ENCODE measurements at places on chromosomes 4 and X.
A peak's percentile ranks its signal among the peaks of the same experiment; 100 is the strongest.

DNA sequence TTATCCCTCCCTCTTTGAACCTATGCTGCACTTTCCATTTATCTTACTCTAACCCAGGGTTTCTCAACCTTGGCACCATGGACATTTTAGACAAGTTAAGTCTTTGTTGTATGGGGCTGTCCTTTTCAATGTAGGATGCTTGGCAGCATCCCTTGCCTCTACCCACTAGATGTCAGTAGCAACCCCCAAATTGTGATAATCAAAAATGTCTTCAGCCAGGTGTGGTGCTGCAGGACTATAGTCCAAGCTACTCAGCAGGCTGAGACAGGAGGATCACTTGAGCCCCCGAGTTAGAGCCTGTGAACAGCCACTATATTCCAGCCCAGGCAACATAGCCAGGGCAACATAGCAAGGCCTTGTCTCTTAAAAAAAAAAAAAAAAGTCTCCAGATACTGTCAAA, 7.0 kb downstream of the LRCH2 start:
- DNase-seq: no peak

- no peak for DNase-seq
Measured at GRCh38 chr4:138262469-138262868, 20.3 kb upstream of the SLC7A11 start.

DNA sequence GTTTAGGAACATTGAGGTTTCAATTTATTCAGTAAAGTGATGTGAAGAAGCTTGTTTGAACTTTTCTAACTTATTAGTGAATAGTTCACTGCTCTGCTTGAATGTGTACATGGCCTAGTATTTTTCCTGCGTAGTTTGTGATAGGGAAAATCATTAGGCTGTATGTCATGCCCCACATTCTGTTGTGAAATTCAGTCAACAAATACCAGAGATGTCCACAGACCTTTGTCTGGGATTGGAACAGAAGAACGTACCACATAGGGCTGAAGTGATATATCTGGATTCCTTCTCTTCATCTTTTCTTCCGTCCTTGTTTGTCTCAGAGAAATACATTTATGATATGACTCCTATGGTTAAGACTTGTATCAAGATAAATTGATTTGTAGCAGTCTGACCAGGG, 88.8 kb upstream of the PLS3 start:
- no peak for DNase-seq

DNA sequence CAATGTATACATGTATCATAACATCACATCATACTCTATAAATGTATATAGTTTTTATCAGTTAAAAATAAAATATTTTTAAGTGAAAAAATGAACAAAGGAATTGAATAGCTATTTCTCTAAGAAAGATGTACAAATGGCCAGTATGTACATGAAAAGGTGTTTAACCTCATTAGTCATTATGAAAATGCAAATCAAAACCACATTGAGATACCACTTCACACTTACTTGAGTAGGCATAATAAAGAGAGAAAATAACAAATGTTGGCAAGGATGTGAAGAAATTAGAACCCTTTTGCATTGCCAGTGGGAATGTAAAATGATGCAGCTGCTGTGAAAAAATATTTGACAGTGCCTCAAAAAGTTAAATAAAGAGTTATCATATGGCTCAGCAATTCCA, 95.5 kb downstream of the IRS4 start:
- DNase-seq: no peak

- DNase-seq: no peak
Measured at GRCh38 chr4:7291372-7292114, 99.2 kb downstream of the SORCS2 start.

GRCh38 chrX:46376246-46376885, 168.9 kb downstream of the ZNF674 start:
- DNase-seq: peak; percentile 2

GRCh38 chr4:40662962-40663604, 33.4 kb upstream of the RBM47 start:
- DNase-seq: peak; percentile 13

- DNase-seq: no peak
Measured at GRCh38 chr4:11817088-11817487, 388.4 kb upstream of the HS3ST1 start.

- no peak for DNase-seq
Measured at GRCh38 chr4:23390246-23390645, 499.6 kb downstream of the PPARGC1A start.

- DNase-seq: no peak
Measured at GRCh38 chr4:100198061-100198460, 7.8 kb upstream of the DDIT4L start.

GRCh38 chr4:145868637-145869409, 69.8 kb downstream of the ZNF827 start:
- no peak for DNase-seq

DNA sequence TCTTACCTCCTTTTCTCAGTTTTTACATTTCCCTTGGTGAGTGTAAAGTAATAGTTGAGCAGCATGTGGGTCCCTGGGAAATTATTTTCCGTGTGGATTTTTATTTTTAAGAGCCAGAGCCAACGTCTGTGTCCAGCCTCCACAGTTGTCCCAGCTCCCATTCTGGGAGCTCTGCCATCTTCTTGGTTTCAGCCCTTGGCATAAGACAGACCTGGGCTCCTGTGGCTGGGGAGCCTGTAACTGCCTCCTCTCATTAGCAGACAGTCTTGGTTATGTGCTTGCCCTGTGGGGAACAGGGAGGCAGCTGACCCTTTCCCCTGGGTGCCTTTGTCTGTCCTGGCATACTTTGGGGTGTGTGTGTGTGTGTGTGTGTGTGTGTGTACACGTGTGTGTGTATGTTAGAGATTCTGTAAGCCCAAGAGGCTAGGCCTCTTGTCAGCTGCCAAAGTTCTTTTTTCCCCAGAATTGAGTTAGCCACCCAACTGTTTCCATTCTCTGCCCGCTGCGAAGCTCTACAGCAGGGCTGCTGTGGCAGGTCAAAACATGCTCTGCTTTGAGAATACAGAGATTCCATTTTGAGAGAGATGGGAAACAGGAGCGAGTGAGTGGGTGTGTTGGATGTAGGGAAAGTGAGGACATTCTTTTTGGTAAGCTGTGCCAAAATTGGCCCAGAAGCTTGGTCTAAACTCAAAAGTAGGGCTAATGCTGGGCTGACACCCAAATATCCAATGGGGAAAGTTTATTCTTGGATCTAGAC, 140.7 kb downstream of the TMEM164 start:
- no peak for DNase-seq

DNA sequence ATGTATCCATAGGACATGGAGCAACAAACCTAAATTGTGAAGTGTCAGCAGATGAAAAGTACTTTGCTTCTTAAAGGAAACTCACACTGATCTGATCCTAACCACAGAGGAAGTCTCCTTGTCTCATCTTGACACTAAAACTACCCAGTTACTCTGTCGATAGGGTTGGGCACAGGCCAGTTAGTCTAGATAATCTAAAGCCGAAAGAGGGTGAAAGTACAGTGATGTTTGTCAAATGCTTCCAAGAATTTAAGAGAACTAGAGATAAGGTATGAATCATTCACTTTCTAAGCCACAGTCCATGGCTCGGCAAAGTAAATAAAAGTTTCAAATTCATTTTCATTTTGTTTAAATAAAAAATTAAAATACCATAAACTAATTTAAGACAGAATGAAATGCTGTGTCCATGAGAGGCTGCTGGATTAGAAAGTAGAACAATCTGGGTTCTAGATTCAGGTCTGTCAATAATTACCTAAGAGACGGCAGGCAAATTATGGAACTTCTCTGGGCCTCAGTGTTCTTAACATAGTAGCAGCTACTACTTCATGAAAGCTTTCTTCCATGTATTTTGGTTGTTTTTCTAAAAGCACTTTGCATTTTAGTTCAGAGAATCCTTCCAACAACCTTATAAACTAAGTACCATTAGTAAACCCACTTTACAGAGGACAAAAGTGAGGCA, 176.7 kb downstream of the LDB2 start:
- no peak for DNase-seq

- peak; percentile 45 for DNase-seq
Measured at GRCh38 chr4:154743683-154744340, at the start of gene LRAT. LRAT (plus strand) TSS chr4:154744000; CDS start chr4:154744327, 327 bp downstream.

- no peak for DNase-seq
Measured at GRCh38 chr4:78796526-78796925, 20.4 kb downstream of the BMP2K start.

GRCh38 chrX:20347481-20347880, 80.8 kb upstream of the RPS6KA3 start:
- no peak for DNase-seq

DNA sequence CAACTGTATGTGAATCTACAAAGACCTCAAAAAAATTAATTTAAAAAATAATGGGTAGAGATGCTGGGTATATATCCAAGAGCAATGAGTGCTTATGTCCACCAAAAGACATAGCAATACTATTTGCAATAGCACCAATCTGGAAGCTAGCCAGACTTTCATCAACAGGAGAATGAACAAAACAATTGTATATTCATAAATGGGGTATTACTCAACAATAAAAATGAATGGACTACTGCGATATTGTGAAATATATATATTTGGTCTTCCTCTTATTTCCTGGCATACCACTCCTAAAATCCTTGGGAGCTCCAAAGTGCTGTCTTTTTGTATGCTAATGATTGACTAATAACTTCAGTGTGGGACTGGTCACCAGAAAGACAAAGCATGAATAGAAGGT, 77.5 kb downstream of the MSN start:
- DNase-seq: no peak

DNA sequence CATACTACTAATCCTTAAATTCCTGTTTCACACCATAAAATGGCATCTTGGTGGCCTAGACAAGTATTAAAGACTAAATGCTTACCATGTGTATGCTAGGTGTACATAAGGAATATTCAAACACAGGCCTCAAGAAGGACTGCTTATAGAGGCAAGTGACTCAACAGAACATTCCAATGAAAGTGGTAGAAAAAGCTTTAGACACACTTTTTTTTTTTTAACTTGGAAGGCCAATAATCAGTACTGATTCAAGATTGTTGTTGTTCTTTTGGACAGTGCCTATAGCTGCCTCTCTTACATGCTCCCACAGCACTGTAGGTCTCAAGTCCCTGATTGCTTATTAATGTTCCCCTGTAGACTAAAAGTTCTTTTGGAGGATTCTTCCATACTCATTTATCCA, 77.6 kb downstream of the FBXL5 start:
- DNase-seq: no peak

DNA sequence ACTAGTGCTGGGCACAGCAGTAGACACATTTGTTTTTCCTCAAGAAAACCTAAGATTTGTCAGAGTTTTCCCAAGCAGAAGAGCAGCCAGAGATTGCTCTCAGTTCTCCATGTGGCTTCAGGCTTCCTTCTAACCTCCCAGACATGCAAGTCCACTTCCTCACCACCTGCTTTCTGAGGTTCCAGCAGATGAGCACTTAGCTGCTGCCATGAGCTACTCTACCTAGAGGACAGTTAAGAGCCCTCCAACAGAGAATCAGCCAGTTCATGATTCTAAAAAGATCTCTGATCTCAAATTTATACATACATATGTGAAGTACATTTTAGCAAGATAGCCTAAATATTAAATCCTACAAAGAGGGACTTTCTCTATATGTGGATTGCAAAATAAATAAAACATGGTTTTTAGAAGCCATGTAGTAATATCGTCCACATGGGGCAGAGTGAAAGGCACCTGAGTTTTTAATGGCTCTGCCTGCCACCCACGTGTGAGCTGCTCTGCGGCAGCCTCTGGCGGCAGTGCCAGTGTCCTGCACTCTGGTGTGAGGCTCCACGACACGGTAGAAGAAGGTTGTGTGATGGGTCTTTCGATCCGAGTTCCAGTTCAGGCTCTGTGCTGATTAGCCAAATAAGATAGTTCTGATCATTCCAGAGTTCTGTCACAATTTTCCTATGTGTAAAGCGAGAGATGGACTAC, 10.3 kb downstream of the CYP4V2 start:
- DNase-seq: peak; percentile 65

DNA sequence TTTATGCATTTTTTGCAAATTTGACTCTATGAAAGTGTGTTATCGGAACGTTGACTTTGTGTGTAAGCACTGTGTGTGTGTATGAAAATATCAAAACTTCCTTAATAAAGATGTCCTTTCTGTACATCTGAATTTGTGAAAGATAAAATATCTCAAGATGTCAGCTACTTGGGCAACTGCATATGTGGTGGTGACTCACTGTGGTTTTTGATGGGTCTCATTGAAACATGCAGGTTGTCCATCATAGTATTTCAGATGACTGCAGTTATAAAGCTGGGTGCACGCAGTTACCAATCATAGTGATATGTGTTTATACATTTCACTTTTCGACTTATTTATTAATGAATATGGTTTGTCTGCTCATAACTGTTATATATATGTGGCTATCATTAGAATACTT, 19.7 kb upstream of the BBS12 start:
- DNase-seq: no peak

GRCh38 chrX:132426695-132427281, 62.0 kb downstream of the MBNL3 start:
- DNase-seq: no peak

DNA sequence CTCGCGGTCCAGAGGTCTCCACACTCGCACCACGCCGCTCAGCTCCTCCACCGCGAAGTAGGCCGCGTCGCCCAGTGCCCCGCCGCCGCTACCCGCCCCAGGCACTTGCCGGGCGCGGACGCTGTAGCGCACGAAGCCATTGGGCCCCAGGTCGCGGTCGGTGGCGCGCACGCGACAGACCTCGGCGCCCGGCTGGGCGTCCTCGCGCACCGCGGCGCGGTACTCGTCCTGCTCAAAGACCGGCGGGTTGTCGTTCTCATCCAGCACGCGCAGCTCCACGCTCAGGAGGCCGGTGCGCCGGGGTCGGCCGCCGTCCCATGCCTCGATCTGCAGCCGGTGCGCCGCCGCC, 1.4 kb downstream of the DCHS2 start:
- no peak for DNase-seq

DNA sequence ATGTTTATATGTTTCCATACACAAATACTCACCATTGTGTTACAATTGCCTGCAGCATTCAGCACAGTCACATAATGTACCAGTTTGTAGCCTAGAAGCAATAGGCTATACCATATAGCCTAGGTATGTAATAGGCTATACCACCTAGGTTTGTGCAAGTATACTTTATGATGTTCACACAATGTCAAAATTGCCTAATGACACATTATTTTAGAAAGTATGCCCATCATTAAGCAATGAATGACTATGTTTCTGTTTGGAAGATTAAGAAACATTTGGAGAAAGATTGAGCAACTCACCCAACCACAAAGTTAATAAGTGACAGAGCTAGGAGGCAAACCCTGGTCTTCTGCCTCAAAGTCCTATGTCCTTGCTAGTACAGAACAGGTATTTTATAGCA, 96.8 kb upstream of the GRIA3 start:
- DNase-seq: no peak

DNA sequence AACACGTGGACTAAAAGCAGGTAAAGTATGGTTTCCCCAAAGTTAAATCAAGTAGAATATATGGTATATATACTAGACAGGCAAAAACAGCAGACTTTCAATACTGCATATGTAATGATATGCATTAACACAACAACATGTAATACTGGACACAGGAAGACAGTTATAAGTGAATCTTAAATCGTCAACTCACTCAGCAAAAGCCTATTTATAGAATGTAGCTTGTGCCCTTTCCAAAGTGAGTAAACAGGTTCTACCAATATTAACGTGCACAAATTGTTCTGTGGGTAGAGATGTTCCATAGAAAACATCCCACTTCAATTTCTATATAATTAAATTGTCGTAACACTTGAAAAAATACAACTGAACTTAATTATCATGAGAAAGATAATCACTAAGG, 30.6 kb downstream of the FAM241A start:
- DNase-seq: no peak
